ENCODE measurements at places on chromosomes 12 and 14.

- no peak overlapping the region for H3K4me3 ChIP-seq
- H3K27me3 ChIP-seq, result no peaks in the 10 kb centered on the region
- no peaks in the 10 kb centered on the region for H3K36me3 ChIP-seq
- no peak overlapping the region for H3K27ac ChIP-seq
These were observed 88.9 kb upstream of the MED13L start for GRCh38 chr12:116366456-116366776.

DNA sequence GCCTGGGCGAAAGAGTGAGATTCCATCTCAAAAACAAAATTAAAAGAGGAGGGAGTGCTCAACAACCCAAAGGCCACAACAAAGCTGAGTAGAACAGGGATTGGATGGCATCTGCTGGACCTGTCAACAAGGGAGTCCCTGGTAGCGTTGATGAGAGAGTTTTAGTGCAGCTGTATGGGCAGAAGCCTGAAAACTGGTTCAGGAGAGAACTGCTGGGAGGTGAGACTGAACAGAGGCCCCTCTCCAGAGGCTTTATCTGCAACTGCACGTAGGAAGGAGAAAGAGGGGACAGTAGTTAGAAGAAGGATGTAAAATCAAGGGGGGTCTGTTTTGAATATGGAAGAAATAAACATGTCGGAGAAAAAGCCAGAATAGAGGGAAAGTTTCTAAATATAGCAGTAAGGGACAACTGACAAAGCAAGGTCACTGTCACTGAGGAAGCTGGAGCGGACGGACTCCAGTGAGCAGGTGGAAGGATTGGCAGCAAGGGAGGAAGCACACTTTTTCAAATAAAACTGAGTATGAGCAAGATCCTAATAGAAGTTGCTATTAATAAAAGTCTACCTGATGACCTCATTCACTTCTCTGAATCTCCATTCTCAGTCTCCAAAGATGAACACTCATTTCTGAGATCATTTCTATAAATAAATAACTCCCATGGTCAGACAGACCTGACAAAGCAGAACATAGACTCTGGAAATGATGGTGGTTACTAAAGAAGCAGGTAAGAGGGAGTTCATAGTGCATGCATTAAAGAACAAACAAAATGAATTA, 11.8 kb upstream of the ATF1 start:
- no peaks in the 10 kb centered on the region for H3K27me3 ChIP-seq
- 0 out of 2 replicates have a peak, but pooled peaks cover 3% of the 10 kb centered on the region for H3K36me3 ChIP-seq
- no peak overlapping the region for H3K27ac ChIP-seq
- no peaks in the 10 kb centered on the region for H3K4me1 ChIP-seq
- no peak overlapping the region for H3K4me3 ChIP-seq

- no peaks in the 10 kb centered on the region for H3K27me3 ChIP-seq
- H3K27ac ChIP-seq, result no peak overlapping the region
- no peak overlapping the region for H3K4me3 ChIP-seq
- DNase-seq, result no peak
- H3K4me1 ChIP-seq, result peaks cover 24% of the 10 kb centered on the region
These were observed 15.4 kb downstream of the VASH1 start for GRCh38 chr14:76776428-76777251.

DNA sequence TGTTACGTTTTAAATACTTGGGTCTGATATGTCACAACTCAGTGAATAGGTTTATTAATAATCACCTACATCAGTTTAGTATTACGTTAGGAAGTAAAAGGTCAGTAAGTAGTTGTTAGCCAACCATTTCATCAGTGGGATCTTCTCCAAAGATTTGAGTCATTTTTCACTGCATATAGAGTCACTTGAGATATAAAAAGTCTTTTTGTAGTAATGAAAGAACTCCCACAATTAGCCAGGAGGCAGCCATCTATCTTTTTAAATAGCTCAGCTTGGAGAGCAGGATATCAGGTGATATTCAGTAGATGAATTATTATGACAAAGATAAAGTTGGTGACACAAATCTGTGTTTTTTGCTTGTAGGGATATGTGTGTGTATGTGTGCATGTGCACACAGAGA, 309.3 kb downstream of the PDZRN4 start:
- H3K4me1 ChIP-seq, result no peaks in the 10 kb centered on the region
- no peaks in the 10 kb centered on the region for H3K36me3 ChIP-seq
- H3K27me3 ChIP-seq, result no peaks in the 10 kb centered on the region
- H3K4me3 ChIP-seq, result no peak overlapping the region
- H3K27ac ChIP-seq, result no peak overlapping the region

GRCh38 chr12:97424911-97425310, 37.7 kb upstream of the RMST start:
- H3K27me3 ChIP-seq, result no peaks in the 10 kb centered on the region
- no peak overlapping the region for H3K4me3 ChIP-seq
- no peak overlapping the region for H3K27ac ChIP-seq
- DNase-seq, result no peak
- H3K4me1 ChIP-seq, result no peaks in the 10 kb centered on the region

GRCh38 chr14:102544747-102545460, 35.3 kb upstream of the ANKRD9 start:
- H3K27ac ChIP-seq, result no peak overlapping the region
- H3K27me3 ChIP-seq, result no peaks in the 10 kb centered on the region
- no peaks in the 10 kb centered on the region for H3K36me3 ChIP-seq
- no peak overlapping the region for H3K4me3 ChIP-seq
- DNase-seq, result no peak

- peak overlapping the region; percentile 43 for H3K4me3 ChIP-seq
- H3K36me3 ChIP-seq, result peaks cover 4% of the 10 kb centered on the region
- DNase-seq, result no peak
- peak overlapping the region; percentile 94 for H3K27ac ChIP-seq
- no peaks in the 10 kb centered on the region for H3K27me3 ChIP-seq
These were observed 26.9 kb upstream of the LGALS3 start for GRCh38 chr14:55102141-55102621.

GRCh38 chr14:60622210-60622916, 26.9 kb downstream of the SIX1 start:
- no peak overlapping the region for H3K4me3 ChIP-seq
- no peak for DNase-seq
- H3K27ac ChIP-seq, result no peak overlapping the region
- H3K4me1 ChIP-seq, result peaks cover 7% of the 10 kb centered on the region

- peaks cover 54% of the 10 kb centered on the region for H3K36me3 ChIP-seq
- no peak overlapping the region for H3K4me3 ChIP-seq
- H3K4me1 ChIP-seq, result peaks cover 10% of the 10 kb centered on the region
These were observed 7.8 kb downstream of the KMT5A start for GRCh38 chr12:123391546-123392343.

GRCh38 chr12:79085106-79085682, 220.6 kb downstream of the SYT1 start:
- DNase-seq, result no peak
- H3K4me1 ChIP-seq, result no peaks in the 10 kb centered on the region
- H3K4me3 ChIP-seq, result no peak overlapping the region
- H3K27ac ChIP-seq, result no peak overlapping the region

GRCh38 chr12:132289356-132290202, 39.8 kb downstream of the GALNT9 start:
- 0 out of 2 replicates have a peak, but pooled peaks cover 3% of the 10 kb centered on the region for H3K27me3 ChIP-seq
- H3K36me3 ChIP-seq, result no peaks in the 10 kb centered on the region
- H3K4me3 ChIP-seq, result no peak overlapping the region
- DNase-seq, result no peak

DNA sequence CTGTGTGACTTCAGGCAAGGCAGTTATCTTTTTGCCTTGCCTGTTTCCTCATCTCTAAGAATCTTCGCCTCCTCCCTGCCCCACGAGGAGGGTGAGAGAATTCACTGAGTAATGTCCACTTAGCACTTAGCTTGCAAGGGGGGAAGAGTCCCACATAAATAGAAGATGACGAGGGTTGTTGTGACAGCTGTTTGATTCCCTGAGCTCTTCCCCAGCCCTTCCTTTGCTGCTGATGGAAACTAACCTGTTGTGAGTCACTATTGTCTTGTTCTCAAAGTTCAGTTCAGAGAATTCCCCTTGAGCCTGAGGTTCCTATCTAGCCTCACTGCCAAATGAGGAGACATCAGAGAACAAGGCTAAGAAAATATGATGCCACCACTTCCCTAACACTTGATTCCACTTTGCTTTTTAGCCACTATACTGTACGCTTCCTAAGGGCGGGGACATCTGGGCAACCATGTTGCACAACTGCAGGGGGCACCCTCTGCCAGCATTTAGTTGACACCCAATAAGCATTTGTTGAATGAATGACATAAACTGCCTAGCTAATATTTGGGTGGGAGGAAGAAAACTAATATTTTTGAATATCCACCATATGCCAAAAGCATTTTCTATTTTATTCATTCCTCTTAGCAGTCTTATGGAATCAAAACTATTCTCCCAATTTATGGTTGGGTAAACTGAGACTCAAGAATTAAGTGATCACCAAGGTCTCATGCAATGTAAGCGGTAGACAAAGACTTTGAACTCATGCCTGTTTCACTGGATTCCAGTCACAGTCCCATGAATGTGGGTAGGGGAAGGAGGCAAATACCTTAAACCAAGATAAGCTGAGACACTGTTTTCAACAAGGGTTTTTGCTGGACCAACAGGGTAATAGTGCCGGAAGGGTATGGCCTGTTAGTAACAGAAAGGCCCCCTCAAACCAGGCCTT, 77.6 kb downstream of the ZFP36L1 start:
- H3K4me3 ChIP-seq, result no peak overlapping the region
- no peak overlapping the region for H3K27ac ChIP-seq
- H3K4me1 ChIP-seq, result peaks cover 5% of the 10 kb centered on the region
- H3K36me3 ChIP-seq, result no peaks in the 10 kb centered on the region

DNA sequence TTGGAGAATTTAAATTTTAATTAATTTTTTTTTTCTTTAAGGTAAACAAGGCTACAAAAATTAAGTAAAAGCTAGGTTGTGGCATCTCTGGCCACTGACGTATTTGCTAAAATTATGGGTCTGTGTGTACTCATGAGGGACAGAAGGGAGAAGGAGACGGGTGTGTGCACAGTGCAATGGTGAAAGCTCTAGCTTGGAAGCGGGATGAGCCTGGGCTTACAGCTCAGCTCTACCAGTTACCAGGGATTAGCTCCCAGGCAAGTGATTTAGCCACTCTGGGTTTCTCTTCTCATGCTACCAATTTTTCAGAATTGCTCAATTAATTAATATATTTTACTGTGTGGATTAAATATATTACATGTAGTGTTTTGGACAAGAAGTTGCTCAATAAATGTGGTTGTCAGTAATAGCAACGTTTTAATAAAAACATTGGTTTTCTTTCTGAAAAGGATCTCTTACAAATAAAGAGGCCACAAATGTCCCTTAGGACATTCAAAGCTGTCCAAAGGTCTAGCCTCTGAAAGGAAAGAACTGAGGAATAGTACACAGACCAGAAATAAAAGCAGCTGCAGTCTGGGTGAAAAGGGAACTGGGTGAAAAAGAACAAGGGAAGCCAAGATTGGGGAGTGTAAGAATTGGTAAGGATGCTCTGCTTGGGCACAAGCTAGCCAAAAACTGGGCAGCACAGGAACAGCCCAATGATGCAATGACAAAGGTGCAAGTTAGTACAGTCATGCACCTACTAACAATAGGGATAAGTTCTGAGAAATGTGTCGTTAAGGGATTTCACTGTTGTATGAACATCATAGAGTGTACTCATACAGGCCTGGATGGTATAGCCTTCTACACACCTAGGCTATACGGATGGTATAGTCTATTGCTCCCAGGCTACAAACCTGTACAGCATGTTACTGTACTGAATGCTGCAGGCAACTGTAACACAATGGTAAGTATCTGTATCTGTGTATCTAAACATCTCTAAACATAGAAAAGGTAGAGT, 61.7 kb downstream of the FERMT2 start:
- no peaks in the 10 kb centered on the region for H3K36me3 ChIP-seq
- H3K4me3 ChIP-seq, result no peak overlapping the region
- DNase-seq, result no peak
- no peaks in the 10 kb centered on the region for H3K4me1 ChIP-seq

DNA sequence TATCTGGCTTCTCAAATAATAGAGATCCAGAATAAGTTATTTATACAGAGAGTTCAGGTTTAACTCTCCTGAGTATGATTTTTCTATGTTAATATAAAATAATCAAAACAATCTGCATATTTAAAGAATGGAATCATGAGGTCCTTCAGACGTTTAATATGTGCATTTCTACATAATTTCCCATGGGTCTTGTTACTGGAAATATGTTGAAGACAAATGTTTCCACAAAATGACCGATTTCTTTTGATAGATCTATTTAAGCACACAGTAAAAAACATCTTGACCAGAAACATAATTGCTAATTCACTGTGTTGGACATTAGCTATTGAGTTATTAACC, 381.9 kb downstream of the APAF1 start:
- no peak overlapping the region for H3K27ac ChIP-seq
- no peaks in the 10 kb centered on the region for H3K4me1 ChIP-seq
- peaks cover 30% of the 10 kb centered on the region for H3K27me3 ChIP-seq
- no peak overlapping the region for H3K4me3 ChIP-seq

- H3K4me3 ChIP-seq, result no peak overlapping the region
- no peak overlapping the region for H3K27ac ChIP-seq
- peak; percentile 7 for DNase-seq
- peaks cover 17% of the 10 kb centered on the region for H3K27me3 ChIP-seq
These were observed 231.2 kb downstream of the ETNK1 start for GRCh38 chr12:22856178-22856577.

DNA sequence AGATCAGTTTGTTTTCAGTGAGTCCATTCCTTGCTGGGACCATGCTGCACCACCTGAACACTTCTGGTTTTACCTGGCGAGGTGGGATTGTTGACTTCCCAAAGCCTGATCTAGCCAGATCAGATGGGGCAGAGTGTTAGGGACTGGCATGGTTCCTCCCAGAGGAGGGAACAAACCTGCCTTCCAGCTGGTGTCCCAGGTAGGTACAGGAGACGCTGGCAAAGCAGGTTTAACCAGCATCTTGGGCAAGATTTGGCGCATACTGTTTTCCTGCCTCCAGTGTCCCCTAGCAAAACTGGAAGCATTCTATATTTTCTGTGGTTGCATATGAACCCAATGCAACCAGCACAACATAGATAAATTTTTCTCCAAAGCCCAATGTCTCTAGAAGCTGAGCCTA, 14.6 kb upstream of the FOS start:
- H3K27ac ChIP-seq, result no peak overlapping the region
- no peaks in the 10 kb centered on the region for H3K36me3 ChIP-seq
- H3K4me3 ChIP-seq, result no peak overlapping the region

GRCh38 chr14:42884100-42884499, 1277.4 kb downstream of the LRFN5 start:
- H3K27me3 ChIP-seq, result no peaks in the 10 kb centered on the region
- H3K27ac ChIP-seq, result no peak overlapping the region
- no peak for DNase-seq

DNA sequence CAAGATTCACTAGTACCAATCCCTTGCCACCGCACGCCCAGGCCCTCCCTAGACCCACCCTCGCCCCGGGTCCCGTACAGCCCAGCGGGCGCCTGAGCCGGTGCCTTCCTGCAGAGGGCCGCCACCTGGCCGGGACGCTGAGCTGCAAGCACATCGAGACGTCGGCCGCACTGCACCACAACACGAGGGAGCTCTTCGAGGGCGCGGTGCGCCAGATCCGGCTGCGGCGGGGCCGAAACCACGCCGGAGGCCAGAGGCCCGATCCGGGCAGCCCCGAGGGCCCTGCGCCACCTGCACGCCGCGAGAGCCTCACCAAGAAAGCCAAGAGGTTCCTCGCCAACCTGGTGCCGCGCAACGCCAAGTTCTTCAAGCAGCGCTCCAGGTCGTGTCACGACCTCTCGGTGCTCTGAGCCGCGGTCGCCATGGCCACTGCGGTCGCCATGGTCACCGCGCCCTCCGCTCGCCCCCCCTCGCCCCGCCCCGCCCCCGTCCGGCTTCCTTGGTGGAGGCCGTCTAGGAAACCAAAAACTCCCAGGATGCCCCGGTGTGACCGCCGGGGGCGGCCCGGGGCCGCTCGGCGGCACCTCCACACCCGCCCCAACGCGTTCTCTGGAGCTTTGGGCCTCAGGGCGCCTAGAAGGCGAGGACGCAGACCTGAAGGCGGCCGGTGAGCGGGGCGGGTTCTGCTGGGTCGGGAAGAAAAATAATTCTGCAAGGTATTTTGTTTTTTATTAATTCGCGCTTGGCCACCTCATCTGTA, 3.7 kb downstream of the REM2 start:
- peak overlapping the region; percentile 68 for H3K4me3 ChIP-seq
- H3K4me1 ChIP-seq, result peaks cover 43% of the 10 kb centered on the region
- H3K27me3 ChIP-seq, result no peaks in the 10 kb centered on the region
- DNase-seq, result peak; percentile 49
- peak overlapping the region; percentile 93 for H3K27ac ChIP-seq
- H3K36me3 ChIP-seq, result no peaks in the 10 kb centered on the region
